NCI-H82 (cell line): ENCODE measurements at places on chromosomes 16 and 17.

GRCh38 chr17:82871056-82871775 is 31.4 kb upstream of the ZNF750 start:
- DNase-seq, result no peak

DNA sequence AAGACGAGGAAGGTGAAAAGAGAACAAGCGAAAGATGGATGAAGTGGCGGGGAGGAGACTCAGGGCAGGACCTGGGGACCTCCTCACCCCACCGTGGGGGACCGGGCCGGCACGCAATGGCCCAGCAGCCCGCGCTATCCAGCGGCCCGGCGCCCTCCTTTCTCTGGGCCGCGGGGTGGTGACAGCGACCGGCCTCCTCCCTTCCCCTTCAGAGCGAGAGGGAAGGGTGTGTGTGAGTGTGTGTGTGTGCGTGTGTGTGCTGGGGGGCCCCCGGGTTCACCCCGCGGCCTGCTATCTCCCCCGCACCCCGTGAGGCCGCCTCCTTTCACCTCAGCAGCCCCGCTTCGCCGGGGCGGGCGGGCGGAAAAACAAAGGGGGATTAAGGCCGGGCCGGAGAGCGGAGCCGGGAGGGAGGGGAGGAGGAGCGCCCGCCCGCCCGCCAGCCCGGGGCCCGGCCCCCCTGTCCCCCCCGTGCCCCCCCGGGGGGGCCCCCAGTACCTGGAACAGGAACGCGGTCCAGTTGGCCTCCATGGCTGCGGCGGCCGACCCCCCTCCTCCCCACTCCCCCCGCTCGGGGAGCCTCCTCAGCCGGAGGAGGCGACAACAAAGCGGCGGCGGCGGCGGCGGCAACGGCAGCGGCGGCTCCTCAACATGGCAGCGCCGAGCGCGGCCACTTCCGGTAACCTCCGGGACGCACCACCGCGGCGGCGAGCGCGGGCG is at the start of gene VEZF1:
VEZF1 (minus strand) TSS at position 674 of the 720 bp plus-strand sequence; CDS start at position 531, 143 bp downstream.
- peak; percentile 95 for DNase-seq

DNA sequence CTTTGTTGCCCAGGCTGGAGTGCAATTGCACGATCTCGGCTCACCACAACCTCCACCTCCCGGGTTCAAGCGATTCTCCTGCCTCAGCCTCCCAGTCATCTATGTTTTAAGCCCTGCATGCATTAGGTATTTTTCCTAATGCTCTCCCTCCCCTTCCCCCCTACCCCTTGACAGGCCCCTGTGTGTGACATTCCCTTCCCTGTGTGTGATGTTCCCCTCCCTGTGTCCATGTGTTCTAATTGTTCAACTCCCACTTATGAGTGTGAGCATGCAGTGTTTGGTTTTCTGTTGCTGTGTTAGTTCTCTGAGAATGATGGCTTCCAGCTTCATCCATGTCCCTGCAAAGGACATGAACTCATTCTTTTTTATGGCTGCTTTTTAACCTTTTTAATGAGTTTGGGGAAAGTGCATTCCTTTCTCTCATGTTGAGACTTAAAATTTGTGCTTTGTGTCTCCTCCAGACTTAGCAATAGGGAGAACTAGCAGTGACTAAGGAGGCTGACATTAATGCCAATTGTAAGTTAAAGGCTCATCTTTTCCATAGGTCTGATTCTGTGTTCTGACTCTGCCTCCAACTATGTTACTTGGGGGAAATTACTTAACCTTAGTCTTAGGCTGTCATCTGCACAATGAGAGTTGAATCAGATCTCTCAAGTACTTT is 17.7 kb upstream of the PHAF1 start:
- no peak for DNase-seq

DNA sequence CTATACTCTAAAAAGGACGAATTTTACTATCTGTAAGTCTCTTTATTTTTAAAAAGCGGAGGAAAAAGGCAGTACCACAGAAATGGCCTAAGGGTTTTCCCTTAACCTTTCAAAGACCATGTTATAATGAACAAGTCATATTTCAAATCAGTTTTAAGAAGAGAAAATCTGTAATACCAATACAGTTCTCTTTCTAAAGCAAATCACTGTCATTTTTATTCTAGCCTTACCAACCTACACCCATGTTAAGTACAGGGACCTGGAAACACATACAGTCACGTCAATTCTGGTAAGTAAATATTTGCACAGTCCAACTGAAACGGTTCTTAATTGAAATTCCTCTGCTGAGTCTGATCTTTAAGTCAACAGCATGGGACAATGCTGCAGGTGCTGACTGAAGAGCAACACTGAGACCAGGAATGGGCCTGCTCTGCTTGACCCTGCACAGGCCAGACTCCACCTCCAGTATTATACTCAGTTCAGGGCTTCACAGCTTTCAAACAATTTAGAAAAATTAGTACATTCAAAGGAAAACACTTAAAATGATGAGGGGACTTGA is 20.2 kb downstream of the MBTPS1 start:
- DNase-seq, result no peak

GRCh38 chr16:73879621-73880020 is 417.0 kb upstream of the PSMD7 start:
- no peak for DNase-seq

DNA sequence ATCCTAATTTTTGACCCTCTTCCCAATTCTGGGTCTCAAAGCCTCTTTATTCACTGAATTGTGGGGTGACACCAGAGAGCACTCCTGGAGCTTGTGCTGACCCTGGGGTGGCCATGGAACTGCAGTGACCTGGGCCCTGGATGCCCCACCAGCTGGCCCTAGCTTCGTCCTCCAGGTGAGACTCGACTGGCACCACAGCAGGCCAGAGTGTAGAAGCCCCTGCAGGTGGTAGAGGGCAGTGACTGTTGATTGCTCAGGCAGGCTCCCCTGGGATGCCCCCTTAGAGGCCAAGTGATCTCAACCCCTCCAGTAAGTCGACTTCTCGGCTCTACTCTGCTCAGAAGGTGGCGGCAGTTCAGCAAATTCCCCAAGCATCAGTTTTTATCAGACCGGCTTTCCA is 6.4 kb downstream of the FA2H start:
- no peak for DNase-seq

DNA sequence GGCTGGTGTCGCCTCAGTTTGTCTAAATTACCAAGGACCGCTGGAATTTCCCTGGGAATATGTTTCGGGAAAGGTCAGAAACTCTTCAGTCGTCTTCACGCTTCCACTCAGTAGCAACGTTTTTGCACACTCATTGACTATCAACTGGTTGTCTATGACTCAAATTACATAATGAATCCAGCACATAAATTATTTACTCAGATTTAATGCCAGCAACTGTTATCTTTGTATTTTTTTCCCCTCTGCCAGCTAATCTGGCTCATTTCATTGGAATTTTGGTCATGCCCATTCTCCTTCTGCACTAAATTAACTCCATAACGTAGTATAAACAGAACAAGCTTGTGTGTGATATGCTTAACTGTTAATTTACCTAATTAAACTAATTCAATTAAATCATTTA is 372.7 kb upstream of the ZFHX3 start:
- DNase-seq, result no peak

DNA sequence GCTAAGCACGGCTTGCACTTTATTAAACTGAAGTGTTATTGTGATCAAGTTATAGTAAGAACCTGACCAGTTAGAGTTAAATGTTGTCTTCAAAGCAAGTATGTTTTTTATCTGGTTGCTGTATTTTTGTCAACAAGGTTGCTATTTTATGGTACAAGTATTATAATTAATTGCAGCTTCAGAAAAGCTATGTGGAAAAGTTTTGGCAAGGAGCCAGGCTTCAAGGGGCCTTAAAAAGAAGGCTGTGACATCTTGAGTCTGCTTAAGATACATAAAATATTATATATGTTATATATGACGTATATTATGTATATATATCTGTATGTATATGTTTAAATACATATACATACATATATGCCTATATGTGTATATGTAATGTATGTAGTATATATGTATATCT is 1461.2 kb upstream of the CDH8 start:
- DNase-seq, result no peak

DNA sequence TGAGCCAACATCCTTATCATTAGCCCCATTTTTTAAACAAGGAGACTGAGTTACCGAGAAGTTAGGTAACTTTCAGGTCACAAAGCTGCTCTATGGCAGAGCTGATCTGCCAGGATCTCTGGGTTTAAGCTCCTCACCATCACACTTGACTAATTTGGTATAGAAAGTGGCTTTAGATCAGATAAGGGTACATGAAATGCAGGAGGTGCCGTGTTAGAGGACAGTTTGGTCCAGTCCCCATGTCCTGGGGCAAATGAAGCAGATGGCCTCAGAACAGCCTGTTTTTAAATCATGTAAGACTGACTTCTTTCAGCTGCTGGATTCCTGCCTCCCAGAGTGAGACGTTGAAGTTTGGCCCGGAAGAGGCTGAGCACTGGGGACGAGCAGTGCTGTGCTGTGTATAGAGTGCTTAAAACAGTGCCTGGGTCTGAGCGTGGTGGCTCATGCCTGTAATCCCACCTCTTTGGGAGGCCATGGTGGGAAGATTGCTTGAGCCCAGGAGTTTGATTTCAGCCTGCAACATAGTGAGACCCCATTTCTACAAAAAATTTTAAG is 187.0 kb upstream of the CACNG3 start:
- DNase-seq, result no peak

DNA sequence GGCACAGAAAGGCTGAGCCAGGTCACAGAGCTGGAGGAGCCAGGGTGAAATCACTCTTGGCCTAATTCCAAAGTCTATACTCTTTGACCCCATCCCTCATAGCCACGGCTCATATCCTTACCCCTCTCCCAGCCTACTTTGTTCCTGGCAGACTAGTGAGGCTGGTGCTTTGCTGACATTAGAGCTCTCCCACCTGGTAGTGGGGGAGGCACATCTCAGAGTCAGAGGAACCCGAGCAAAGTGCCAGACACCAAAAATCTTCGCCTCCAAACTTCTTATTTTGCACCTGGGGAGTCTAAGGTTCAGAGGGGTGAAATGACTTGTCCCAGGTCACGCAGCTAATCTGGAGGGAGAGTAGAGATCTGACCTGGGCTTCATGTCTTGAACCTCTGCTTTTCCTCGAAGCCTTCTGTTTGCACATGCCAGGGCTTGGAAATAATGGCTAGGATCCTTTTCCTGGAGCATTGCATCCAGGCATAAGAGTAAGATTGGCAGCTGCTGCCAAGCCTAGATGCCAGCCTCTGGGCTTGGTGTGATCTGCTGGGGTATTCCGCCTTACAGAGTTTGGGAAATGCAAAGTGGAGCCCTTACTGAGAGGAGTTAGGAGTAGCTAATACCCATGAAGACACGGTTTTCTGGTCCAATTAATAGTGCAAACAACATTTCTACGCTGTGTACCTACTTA is 126.9 kb downstream of the SPACA3 start:
- no peak for DNase-seq

GRCh38 chr17:9132944-9133610 is 111.8 kb downstream of the NTN1 start:
- no peak for DNase-seq

- DNase-seq, result no peak
Observed at GRCh38 chr16:74936902-74937560, 47.9 kb downstream of the WDR59 start.
